ENCODE measurements at places on chromosomes 11 and 22.

- no peak for DNase-seq
Observed at GRCh38 chr11:63510360-63511047, 4.6 kb downstream of the LGALS12 start.

GRCh38 chr11:12122083-12122482 lies 11.7 kb downstream of the MICAL2 start:
- DNase-seq = no peak

GRCh38 chr11:107118025-107118720 lies 99.9 kb upstream of the GUCY1A2 start:
- DNase-seq = no peak

- no peak for DNase-seq
Observed at GRCh38 chr11:15027011-15027410, 46.4 kb upstream of the CALCB start.

DNA sequence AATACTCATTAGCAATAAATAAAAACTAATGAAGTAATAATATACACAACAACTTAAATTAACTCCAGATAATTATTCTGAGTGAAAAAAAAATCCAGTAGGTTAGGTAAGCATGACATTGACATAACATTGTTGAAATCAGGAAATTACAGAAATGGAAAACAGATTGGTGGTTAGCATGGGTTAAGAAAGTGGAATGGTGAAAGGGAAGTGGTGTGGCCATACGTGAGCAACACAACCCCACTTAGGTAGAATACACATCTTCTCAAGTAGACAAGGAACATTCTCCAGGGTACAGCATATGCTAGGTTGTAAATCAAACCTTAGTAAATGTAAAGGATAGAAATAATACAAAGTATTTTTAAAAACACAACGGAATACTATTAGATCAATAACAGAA lies 30.2 kb upstream of the CLTCL1 start:
- DNase-seq = no peak

GRCh38 chr22:34886812-34887211 lies 179.1 kb upstream of the ISX start:
- DNase-seq = no peak

GRCh38 chr11:36421546-36422155 lies 88.4 kb downstream of the TRAF6 start:
- DNase-seq = no peak

DNA sequence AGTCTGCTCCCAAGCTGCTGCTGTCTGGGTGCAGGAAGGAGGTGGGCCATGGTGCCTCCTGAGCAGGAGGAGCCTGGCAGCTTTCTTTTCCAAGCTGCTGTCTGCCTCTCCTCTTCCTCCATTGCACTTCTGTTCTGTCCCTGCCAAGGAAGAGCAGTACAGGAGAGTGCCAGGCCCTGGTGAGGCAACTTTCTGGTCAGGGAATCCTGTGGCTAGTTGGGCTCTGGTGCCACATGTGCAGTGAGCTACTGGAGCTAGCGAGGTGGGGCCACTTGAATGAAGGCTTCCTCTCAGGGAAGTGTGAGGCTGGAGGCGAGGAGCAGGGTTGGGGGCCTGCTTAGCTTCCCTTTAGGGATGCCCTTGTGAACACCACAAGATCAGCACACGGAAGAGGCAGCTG lies 90.0 kb downstream of the TSPAN18 start:
- no peak for DNase-seq

- no peak for DNase-seq
Observed at GRCh38 chr11:10392095-10393079, 62.7 kb upstream of the AMPD3 start.

DNA sequence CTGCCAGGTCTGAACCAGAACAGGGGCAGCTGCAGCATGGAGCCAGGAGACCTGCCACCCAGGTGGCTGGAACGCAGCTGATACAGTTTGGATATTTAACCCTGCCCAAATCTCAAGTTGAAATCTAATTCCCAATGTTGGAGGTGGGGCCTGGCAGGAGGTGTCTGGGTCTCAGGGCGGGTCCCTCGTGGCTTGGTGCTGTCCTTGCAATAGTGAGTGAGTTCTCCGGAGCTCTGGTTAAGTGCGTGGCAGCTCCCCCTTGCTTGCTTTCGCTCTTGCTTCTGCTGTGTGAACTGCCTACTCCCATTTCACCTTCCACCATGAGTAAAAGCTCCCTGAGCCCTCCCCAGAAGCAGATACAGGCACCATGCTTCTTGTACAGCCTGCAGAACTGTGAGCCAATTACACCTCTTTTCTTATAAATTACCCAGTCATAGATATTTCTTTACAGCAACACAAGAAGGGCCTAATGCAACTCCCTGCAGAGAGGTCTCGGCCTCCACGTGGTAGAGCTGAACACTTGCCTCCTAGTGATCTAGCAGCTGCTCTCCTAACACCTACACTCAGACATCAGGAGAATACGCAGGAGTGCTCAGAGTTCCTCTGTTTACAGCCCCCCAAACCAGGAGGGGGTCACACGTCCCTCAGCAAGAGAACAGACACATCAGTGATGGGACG lies 203.7 kb downstream of the CTTN start:
- DNase-seq = no peak

- DNase-seq = no peak
Observed at GRCh38 chr11:65414776-65415498, 7.7 kb upstream of the NEAT1 start.

DNA sequence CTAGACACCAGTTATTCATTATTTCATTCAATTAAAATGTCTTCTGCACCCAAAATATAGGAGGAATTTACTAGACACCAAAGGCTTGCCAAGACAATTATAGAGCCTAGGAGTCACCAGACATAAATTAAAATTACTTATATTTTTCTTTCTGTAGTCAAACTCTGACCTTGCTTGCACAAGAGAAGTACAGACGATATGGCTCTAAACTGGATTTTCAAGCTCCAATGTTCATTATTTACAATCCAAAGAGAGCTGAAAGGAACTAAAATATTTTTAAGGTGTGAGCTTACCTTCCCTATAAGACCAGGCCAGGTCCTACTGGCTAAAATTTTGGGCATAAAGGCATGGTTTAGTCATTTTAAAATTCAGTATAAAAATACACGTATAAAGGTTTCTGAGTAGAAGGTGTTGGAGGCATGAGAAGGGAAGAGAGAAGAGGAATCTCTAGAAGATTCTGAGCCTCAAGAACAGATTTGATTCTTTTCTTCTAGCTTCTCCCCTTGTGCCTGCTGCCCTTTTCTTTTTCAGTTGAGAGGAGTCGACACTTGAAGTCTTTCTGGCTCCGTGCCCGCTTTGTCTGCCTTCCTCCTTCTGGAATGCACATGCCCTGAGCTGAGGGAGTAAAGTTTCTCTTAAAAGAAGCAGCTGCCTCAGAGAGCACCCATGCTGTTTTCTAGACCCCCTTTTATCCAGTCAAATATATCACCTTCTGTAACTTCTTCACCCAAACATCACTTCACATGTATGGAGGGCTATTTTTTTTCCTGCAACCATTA lies 13.5 kb downstream of the C11orf97 start:
- DNase-seq = no peak

GRCh38 chr22:21641417-21641788 lies 699 bp upstream of the SDF2L1 start:
- peak; percentile 22 for DNase-seq

GRCh38 chr22:19619144-19620009 lies 94.9 kb upstream of the SEPTIN5 start:
- no peak for DNase-seq

DNA sequence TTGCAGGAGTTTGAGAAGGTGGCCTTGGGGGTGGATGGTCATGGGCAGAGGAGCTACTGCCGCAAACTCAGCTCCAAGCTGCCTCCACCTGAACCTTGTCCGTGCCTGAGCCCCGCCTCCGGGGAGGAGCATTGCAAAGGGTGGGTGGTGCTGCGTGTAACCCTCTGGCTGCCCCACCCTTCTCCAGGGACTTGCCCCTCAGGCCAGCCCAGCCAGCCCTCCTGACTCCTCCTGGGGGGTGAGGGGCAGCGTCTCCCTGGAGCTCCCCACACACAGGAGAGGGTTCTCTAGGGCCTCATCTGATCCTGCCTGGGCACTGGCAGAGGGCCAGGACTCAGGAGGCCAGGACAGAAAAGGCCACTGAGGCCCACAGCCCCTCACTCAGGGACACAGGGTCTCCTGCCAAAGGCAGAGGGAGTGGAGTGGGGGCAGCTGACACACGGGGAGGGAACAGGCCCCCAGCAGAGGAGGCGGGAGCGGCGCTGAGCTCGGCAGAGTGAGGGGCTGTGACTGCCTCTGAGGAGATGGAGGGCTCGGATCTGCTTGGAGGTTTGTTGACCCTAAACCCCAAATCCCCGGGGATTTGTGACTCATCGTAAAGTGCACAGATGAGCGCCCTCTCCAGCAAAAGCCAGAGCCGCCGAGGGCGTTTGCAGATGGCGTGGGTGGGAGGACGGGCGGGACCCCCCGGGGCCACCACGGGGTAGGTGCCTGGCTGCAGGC lies 12.8 kb downstream of the BRSK2 start:
- DNase-seq = no peak

GRCh38 chr11:65111744-65112545 lies at the start of gene TM7SF2:
TM7SF2 (plus strand) TSS chr11:65111872; CDS start chr11:65112016, 144 bp downstream.
- DNase-seq = peak; percentile 94

DNA sequence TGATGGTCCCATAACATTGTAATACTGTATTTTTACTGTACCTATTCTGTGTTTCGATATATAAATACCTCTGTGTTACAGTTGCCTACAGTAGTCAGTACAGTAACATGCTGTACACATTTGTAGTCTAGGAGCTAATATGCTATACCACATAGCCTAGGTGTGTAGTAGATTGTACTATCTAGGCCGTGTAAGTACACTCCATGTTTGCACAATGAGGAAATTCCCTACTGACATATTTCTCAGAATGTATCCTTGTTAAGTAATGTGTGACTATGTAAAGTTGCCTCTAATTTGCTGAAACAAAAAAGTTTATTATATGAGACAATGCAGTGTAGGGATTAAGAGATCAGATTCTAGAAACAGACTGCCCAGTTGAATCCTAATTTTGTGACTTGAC lies 21.3 kb downstream of the CAPRIN1 start:
- DNase-seq = no peak

- DNase-seq = peak; percentile 19
Observed at GRCh38 chr22:32985899-32986765, 72.0 kb downstream of the SYN3 start.

- DNase-seq = no peak
Observed at GRCh38 chr11:102530558-102530957, at the start of gene MMP7. MMP7 (minus strand) TSS chr11:102530747; CDS start chr11:102530700, 47 bp downstream.

DNA sequence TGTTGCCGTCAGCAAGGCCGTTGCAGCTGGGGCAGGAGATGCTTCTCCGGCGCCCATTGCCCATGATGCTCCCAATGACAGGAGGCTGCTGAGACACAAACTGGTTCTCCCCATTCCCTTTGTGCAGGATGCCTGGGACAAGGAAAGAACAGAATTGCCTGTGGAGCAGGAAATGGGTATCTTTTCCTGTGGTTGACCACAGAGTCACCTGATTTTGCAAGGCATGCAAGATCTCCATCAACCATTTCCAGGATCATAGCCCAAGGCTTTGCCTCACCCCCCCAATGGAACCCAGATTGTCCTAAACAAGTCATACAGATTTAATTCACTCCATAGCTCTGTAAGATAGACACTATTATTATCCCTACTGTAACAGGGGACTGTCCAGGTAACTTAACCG lies 148.1 kb upstream of the NARS2 start:
- DNase-seq = no peak

GRCh38 chr22:19974935-19975706 lies 33.5 kb upstream of the TXNRD2 start:
- DNase-seq = no peak

GRCh38 chr11:36824349-36824748 lies 226.3 kb upstream of the RAG2 start:
- DNase-seq = no peak

- no peak for DNase-seq
Observed at GRCh38 chr22:25701056-25701780, 40.8 kb upstream of the MYO18B start.

DNA sequence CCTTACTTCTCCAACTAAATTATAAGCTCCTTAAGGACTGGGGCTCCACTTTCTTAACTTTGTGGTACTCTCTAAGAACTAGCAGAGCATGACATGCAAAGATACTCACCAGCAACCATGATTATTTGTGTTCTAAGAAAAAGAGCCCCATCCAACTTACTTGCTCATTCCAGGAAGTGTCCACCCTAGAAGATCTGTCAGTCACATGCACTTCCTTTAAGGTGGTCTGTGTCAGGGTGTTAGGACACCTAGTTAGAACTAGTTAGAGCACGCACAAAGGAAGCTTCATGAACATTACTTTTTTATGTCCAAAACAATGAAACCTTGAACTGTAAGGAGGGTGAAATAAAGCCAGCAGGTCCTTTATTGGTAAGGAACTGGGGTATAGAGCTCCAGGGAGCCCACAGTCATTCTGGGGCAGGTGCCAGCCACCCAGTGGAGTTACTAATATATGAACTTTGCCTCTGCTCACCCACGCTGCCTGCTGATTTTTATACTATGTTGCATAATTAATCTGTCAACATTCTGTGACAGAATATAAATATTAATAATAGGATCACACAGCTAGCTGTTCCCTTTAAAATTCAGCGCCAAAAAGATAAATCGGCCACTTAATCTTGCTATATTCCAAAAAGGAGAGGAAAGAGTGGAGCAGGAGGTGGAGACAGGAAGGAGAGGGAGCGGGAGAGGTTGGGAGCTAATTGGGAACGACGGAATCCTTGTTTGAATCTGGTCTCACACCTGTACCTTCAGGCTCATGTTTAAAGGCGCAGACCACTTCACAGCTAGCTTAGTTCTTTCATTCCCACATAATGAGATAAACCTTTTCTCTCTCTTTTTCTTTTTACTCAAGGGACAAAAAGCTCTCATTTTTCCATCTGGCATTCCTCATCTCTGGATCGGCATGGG lies 755.0 kb downstream of the OPCML start:
- no peak for DNase-seq

DNA sequence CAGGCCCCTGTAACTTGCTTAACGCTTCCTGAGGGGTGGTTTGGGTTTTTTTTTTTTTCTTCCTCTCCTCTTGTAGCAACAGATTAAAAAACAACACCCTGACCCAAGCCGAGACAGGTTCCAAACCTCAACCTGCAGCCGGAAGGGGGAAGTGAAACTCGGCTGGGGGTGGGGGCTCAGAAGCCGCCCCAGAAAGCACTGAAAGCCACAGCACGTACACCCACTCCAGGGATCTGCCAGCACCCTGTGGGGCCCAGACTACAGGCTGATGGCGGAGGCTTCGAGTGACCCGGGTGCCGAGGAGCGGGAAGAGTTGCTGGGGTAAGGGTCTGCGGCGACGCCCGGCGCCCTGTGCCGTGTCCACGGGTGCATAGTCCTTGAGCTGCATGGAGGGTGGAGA lies at the start of gene LSP1:
Gene LSP1, plus strand, starts transcription at position 208 of the 400 bp plus-strand sequence. Its CDS starts 61 bp downstream, at position 269.
- peak; percentile 90 for DNase-seq

- DNase-seq = no peak
Observed at GRCh38 chr11:7635137-7635536, 38.2 kb downstream of the CYB5R2 start.
